GM03348 (cell line): ENCODE measurements at places on chromosomes 2 and 18.

- DNase-seq, result peak; percentile 47
These were observed 141.4 kb downstream of the SCG2 start for GRCh38 chr2:223460774-223461211.

- DNase-seq, result peak; percentile 44
These were observed 279.7 kb upstream of the FIGN start for GRCh38 chr2:164015328-164016123.

DNA sequence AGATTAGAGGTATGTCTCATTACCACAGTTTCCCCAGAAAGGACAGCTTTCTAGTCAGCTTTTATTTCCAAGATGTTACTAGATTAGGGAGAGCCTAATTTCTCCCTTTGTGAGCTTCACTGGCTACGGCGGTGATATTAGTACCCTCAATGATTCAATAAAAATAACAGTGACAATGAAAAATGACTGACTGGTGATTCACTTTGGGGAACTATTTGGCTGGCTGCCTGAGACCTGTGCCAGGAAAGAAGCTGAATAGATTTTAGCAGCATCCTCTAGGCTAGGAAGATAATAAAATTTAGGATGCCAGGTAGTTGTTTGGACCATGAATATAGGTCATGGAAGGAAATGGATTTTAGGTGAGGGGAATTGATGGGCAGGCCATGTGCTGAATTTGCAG is 178.7 kb downstream of the FMNL2 start:
- peak; percentile 18 for DNase-seq

DNA sequence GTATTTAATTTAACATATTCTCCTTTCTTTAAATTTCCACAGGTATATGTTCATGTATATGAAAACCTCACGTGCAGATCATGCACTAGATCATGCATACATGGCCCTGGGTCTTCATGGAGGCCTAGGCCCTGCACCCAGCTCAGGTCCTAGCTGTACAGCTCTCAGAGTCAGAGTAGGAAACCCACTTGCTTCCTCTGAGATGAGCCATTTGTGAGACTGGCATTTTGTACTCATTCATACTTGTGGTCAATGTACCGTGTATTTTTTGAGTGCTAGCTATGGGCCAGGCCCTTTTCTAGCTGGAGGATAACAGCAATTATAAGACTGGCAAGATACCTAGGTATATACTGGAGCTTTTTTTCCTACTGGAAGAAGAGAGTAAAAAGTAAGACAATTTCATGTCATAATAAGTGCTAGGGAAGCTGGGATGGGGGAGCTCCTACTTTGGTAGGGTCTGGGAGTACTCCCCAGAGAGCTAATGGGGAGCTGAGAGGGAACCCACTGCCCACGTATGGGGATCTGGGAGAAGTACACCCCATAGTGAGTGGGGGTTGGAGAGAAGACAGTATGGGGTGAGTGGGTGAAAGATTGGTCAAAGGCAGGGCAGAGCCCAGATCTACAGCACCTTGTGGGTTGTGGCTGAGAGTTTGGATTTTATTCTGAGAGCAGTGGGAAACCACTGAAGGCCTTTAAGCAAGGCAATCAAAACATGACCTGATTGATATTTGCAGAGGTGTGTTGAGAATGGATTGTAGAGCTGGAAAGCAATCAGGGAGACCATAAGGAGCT is 72.0 kb downstream of the POLE4 start:
- DNase-seq, result no peak

DNA sequence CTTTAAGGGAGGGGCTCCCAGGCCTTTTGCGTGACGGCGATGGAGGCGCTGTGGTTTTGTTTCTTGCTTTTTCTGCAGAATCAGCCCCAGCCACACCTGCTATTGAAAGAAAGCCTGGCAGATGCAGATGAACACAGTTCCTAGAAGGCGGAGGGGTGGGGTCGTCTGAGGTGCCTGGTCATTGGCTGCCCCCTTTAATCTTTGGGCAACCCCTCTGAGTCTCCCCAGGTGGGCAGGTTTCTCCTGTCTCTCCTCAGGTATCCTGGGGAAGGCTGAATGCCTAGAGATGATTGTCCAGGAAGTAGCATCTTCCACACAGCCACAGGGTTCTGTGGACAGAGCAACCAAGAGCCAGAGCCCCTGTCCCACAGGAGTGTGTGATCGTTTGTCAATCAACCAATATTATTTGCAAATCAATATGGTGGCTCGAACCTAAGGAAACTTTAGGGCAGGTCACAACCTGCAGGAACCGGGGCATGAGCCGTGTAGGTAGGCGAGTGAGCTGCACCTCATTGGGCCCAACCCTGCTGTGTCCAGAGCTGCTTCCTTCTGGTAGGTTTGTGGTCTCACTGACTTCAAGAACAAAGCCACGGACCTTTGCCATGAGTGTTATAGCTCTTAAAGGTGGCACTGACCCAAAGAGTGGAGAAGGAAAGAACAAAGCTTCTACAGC is 104.3 kb downstream of the NDUFA10 start:
- DNase-seq, result no peak
